Amniotic stem cell (primary cell): ENCODE measurements at places on chromosomes 3 and 15.

GRCh38 chr3:1798711-1799405 is 299.8 kb upstream of the CNTN4 start:
- DNase-seq, result no peak

DNA sequence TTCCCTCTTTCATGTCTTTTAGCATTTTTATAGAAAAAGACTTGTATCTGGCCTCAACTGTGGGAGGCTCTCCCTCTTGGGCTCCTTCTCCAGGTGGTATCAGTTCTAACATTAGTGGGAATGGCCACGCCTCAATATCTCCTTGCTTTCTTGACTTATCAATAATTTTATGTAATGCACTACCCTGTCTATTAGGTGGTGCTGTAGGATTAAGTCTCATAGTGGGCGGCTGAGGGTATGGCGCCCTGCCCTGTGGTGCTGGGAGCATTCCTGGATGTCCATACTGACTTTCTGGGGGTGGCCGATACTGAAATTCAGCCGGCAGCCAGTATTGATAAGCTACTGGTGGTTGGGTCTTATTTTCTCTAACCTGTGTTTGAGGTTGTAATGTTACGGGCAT is 8.7 kb upstream of the RPUSD3 start:
- DNase-seq, result no peak

DNA sequence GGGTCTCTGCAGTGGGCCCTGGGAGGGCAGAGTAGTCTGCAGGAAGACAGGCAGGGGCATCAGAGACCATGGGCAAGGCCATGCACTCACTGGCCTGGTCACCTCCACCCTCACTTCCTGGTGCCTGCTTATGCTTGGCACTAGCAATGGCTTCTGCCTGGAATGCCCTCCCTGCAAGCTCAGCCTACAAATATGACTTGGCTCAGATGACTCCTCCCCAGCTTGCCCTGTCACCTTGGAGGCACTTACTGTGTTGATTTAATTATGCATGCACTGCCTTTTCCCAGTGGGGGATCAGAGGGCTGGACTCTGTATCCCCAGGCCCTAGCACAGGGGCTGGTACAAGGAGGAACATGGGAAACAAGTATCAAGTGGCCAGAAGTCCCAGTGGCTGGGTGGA is 7.8 kb downstream of the C3orf18 start:
- DNase-seq, result no peak

DNA sequence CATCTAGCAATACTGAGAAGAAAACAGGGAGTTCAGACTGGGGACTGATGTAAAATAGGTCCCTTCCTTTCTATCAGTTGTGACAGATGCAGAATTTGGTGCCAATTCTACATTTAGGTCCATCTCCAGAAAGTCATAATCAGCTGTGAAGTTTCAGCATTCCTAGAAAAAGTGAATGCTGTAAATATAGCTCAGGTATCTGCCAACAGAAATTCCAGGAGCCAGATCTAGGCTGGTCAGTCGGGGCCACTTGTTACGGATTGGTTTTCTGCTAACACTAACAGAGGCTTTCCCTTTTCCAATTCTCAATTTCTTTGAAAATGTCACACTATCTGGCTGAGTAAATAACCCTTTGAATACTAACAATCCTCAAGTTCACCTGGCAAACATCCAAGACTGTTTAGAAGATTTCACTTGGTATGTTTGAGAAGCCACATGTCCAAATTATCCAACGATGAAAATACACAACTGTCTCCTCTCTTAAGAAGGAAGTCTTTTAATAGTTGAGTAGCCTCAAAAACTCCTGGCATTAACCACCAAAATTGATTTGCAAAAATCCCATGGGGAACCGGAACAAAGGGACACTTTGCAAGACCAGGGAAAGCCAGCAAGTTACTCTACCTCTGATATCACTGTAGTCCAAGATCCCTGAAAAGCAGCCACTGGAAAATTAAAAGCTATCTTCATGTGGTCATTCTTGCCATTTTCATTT is 222.3 kb downstream of the ZMAT3 start:
- no peak for DNase-seq

GRCh38 chr3:187914231-187914630 is 169.0 kb upstream of the BCL6 start:
- DNase-seq, result no peak

- DNase-seq, result no peak
Measured at GRCh38 chr3:13393427-13394360, 26.4 kb downstream of the NUP210 start.

DNA sequence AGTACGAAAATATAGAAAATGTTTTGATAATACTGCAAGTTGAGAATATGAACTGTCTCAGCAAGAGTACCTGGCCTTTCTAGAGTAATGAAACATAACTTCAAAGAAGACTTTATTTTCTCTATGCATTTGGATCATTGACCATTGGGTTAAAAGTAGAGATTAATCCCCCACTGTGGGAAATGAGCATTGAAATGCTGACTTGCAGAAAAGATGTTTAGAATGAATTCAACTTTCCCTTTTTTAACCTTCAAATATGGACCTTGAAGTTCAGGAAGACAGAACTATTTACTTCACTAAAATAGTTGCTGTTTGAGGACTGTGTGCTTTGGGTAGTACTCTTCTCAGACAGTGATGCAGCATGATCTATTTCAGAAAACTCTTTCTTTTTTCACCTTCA is 75.7 kb downstream of the NLGN1 start:
- DNase-seq, result no peak

- no peak for DNase-seq
Measured at GRCh38 chr15:58404020-58404419, 27.8 kb upstream of the LIPC start.

GRCh38 chr3:151346292-151346691 is 16.9 kb upstream of the P2RY13 start:
- DNase-seq, result no peak

- no peak for DNase-seq
Measured at GRCh38 chr3:139447486-139447885, 28.8 kb downstream of the RBP2 start.

- DNase-seq, result no peak
Measured at GRCh38 chr15:39124553-39125171, 456.2 kb upstream of the THBS1 start.

DNA sequence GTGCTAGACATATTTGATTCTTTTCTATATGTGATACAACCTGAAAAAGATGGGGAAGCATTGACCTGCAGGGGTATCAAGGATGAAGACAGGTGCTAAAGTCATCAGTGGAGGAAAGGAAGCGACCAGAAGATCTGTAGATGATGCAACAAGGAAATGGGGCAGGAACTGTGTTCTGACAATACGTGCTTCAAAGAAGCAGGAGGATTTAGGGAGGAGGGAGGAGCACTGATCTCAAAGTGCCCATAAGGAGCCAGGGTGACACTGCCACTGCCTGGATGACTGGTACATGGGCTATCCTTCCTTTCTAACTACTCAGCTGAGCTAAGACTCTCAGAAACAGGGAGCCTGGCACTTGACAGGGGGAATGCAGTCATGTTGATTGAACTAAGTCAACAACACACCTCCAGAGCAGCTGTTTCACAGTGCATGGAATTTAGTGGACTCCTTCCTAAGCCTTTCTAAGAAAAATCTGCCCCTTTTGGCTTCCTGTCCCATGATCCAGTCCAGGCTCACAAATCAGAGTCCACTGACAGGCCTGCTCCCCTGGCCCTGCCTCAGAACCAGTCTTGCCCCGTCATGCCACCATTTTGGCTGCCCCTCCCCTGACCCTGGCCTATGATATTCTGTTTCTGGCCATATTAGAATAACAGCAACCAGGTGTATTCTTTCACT is 12.0 kb downstream of the LYSMD4 start:
- no peak for DNase-seq

GRCh38 chr3:130895690-130896488 is 2.0 kb downstream of the ATP2C1 start:
- no peak for DNase-seq

DNA sequence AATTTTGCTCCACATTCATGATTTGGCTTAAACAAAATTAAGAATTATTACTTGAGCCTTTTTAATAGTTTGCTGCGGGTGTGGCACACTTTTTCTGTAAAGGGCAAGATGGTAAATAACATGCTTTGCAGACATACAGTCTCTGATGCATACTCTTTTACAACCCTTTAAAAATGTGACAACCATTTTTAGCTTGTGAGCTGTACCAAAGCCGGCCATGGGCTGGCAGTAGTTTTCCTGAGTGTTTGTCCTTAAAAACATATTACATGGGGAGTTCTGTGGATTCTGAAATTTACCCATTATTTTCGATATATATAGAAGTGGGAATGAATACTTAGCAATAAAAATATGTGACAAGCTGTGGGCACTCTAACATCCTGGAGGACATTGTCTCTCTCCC is 163.4 kb downstream of the FNDC3B start:
- no peak for DNase-seq

DNA sequence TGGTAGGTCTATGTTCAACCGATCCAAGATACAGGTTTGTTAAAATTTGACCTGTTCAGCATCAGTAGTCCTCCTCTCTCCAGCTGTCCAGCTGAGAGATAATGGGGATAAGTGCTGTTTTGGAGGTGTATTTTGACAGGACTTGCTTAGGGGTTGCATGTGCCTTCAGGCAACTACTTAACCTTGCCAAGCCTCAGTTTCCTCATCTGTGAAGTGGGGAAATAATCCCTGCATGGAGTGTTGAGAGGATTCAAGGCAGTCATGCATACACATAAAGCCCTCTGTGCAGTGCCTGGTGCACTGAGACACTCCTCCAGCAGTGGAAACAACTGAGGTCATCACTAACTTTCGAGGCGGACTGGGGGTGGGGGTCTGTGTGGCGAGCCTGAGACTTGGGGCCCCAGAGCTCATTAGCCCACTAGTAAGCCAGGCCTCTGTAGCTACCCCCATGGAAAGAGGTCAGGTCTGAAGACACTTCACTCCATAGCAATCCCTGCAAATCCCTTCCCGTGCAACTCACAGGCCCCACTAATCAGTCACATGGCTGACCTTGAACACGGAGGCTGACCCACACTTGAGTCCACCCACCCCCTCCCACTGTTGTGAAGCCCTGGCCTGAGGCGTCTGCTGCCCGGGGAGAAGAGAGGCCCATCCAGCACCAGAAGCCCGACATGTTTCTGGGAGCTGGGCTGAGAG is 25.9 kb upstream of the SLC6A6 start:
- no peak for DNase-seq

DNA sequence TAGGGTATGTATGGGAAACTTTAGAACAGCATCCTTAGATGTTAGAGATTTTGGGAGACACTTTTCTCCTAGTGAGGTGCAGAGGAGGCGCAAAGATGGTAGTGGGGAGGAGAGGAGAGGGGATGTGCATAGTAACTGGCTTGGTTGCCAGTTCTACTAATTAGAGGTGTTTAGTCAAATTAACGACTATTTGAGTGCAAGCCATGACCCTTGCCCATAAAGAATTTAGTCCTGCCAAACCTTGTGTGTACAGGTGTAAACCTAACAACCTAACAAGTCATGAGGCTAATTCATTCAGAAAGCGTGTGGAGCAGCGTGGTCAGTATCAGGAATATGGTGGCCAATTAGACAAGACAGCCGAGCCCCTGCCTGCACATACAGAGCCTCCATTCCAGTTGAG is 62.2 kb upstream of the SEC22A start:
- DNase-seq, result no peak

GRCh38 chr15:100346866-100347512 is 5.2 kb upstream of the ADAMTS17 start:
- no peak for DNase-seq

DNA sequence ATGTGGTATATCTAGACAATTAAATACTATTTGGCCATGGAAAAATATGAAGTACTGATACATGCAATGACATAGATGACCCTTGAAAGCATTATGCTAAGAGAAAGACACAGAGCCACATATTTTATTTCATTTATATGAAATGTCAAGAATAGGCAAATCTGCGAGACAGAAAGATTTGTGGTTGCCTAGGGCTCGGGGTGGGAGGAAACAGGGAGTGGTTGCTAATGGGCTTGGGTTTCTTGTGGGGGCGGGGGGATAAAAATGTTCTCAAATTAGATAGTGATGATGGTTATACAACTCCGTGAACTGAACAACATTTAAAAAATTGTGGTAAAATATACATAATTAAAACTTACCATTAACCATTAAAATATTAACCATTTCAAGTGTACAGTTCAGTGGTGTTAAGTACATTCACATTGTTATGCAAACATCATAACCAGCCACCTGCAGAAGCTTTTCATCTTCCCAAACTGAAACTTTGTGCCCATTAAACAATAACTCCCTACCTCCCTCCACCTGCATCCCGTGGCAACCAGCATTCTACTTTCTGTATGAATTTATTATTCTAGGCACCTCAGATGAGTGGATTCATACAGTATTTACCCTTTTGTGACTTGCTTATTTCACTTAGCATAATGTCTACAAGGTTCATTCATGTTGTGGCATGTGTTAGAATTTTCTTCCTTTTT is 24.3 kb upstream of the ANP32A start:
- DNase-seq, result no peak

DNA sequence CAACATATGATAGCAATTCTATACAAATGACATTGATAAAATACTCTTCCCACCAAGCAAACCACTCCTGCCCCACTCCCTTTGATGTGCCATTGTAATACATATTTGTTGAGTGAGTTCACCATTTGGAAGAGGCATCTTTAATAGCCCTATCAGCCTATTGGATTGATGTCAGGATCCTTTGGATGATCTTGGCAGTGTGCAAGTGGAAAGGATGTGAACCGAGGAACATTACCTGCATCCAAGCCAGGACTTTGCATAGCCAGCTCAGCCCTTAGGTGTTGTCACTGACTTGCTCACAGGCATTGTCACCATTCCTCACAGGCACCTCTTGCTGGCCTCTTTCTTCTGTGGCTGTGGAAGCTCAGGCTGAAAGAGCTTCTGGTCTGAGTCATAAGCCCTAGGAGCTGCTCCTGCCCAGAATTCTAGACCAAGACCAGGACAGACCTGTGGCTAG is 16.5 kb upstream of the TIMP4 start:
- DNase-seq, result no peak

GRCh38 chr3:168141405-168141998 is 45.8 kb upstream of the GOLIM4 start:
- DNase-seq, result no peak
